ENCODE measurements at places on chromosomes 6 and 20.
A peak's percentile ranks its signal among the peaks of the same experiment; 100 is the strongest.

DNA sequence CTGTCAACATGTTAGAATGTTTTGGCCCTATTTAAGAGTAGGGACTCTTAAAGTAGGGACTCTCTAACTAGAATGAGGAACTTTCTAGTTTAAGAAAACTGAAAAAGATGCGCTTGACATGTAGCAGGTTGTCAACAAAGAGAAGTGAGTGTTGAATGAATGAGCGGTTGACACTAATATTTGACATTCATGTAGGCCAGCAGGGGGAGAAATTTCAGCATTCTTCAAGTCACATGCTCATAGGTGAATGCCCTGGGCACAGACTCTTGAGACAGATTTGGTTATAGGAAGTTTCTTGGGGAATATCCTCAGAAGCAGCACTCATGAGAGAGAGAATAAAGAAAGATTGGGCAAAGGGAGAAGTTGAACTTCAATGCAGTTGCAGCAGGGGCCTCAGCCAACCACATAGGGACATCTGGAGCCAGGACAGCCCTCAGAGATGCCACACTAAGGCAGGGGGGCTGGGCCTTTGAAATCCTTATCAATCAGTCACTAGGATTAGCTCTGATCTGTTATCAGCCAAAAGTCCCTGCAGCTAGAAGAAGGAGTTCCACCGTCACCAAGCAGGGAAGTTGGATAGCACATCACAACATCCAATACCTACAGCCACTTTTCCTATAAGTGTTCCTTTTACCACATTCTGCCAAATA lies 145.1 kb upstream of the FKBP1C start:
- peak; percentile 11 for DNase-seq

- DNase-seq: peak; percentile 89
Observed at GRCh38 chr6:26520237-26520849, 17.8 kb upstream of the HMGN4 start.

DNA sequence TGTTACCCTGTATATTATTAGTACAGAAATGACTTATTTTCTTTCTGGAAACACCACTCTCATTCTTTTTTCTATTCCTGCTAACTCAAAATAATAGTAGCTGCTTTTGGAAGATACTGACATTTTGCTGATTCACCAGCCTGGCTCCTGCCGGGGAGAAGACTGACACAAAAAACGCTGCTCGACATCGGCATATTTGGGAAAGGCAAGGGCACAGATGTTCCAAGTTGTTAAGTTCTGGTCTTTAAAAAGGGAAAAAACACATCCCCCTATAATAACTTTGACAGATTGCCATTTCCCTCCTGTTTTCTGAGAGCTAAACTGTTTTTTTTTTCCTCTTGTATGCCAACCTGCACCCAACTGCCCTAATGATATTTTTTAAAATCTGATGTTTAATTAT lies 55.4 kb downstream of the CTNNBL1 start:
- no peak for DNase-seq

DNA sequence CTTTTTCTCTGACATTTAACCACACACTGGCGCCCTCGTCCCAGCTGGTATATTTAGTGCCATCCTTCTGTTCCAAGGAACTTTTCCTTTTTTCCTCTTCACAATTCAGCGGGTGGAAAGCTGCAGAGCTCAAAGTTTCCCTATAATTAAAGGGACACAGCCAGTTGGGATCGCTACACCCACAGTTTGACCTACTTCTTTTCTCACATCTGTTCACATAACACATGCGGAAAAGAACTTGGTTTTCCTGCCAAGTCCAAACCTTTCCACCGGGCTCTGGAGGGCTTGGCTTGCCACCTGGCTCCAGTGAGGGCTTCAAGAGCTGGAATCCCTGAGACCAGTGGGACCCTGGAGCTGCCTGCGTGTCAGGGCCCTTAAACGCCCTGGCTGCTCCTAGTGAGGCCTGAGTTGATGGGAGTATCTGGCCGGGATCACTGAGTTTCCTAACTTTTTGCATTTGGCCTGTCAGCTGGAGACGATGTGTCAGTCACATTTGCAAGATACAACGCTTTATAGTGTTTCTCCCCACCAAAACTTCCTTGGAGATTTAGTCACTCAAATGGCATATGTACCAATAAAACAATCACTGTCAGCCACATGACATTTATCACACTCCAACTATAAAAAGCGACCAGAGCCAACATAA lies 176.0 kb downstream of the SASH1 start:
- DNase-seq: no peak

GRCh38 chr20:1346315-1346969 lies 17.5 kb upstream of the SDCBP2 start:
- DNase-seq: no peak

- no peak for DNase-seq
Observed at GRCh38 chr6:29708432-29709179, 14.6 kb upstream of the HLA-F start.

DNA sequence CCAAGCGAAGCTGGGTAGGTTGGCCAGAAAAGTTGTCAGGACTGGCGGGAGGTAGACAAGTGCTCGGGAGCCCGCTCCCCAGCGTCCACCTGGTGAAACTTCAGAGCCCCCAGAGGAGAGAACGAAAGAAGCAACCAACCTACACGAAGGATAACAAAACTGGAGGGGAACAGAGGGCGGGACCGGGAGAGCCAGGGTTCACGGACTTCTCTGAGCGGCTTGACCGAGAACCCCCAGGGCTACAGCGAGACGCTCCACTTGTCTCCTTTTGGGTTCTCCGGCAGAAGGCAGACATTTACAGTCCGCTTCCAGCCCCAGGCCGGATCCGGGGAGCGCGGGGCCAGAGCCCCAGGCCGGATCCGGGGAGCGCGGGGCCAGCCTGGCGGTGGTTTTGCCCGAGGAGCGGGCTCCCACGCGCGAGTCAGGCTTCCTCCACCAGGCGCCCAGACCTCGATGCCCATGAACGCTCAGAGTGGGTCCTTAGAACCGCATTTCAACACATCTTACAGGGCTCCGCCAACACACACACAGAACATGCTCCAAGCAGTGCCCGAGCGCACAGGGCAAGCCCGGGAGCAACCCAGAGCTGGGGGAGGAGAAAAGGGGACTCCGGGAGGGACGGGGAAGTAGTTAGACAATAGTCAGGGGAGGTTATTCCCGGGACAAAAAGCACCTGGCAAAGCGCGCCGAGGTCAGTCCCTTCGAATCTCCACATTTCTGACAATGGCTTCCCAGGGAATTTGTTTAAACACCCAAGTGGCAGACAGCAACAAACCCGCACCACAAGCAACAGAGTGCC lies 1.1 kb downstream of the PTPRK start:
- DNase-seq: peak; percentile 65

DNA sequence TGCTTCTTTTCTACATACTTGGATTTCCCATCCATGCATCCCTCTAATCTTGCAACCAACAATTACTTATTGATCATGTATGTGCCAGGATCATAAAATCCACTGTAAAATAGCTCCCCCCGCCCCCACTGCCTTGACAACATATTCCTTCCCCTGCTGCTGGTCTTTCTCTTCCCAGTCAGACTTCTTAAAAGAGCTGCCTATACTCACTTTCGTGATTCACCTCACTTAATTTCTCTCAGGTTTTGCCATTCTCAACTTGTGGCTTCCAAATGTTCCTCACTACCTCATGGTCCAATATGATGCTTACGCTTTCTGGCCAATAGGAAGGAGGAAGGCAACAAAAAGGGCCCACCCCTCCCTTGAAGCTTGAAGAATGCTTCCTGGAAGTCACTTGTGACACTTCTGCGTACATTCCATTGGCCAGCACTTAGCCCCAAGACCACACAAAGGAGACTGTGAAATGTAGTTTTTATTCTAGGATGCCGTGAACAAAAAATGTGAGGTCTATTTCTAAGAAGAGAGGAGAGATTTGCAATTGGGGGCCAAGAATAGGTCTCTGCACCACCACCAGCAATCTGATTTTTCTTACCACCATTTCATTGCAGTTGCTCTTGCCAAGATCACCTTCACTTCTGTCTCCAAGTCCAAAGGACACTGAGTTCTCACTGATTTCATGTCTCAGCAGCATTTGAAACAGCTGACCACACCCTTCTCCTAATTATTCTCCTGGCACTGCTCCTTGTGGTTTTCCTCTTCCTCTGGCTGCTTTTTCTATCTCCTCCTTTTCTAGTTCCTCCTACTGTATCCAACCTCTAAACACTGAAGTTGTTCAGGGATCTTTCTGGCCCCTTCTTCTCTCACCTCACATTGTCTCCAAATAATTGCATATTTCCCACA lies 30.8 kb downstream of the CD164 start:
- DNase-seq: no peak

- no peak for DNase-seq
Observed at GRCh38 chr20:30288346-30288745, 969.1 kb upstream of the DEFB115 start.

GRCh38 chr6:133466680-133467079 lies 225.5 kb downstream of the EYA4 start:
- no peak for DNase-seq

DNA sequence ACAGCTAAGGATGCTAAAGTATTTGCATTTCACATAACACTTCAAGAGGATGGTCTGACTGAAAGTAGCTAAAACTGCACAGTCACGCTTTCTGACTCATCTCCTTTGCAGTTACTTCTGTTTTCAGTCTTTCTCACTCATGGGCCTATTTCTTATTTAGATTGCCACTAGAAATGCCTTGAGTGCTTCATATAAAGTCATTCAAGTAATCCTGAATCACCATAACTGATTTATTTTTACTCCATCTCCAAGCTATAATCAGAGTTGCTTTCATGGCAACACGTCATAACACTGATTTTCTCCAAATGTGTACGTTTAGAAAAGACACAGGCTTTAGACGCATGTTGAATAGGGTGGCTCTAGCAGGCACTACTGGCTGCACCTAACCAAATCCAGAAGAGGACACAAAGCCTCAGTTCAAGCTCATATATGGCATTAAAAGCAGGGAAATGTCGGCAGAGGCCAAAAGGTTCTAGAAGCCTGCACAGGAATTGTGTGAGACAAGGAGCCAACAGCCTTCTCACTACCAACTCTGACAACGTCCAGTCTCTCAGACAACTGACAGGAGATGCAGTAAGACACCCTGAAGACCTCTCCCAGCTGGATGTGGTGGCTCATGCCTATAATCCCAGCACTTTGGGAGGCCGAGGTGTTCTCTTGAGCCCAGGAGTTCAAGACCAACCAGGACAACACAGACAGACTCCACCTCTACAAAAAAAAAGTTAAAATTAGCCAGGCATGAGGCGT lies 64.1 kb upstream of the BEND6 start:
- DNase-seq: no peak

- no peak for DNase-seq
Observed at GRCh38 chr20:53021934-53022333, 49.8 kb downstream of the TSHZ2 start.

DNA sequence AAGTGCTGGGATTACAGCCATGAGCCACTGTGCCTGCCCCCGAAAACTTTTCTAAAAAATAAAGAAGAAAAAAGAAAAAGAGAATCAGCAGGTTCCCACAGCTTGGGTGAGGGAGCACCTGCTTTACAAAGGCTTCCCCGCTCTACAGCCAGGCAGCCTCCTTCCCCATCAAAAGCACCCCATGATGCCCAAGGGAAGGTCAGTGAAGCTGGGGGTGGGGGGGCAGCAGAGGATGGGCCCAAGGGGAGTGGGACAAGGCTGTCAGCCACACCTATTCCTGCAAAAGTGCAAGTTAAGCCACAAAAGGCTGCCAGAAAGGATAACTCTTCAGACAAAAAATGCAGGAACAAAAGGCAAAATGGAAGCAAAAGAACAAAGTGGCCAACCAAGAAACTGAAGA lies 72.5 kb downstream of the FAM50B start:
- no peak for DNase-seq

- DNase-seq: peak; percentile 44
Observed at GRCh38 chr6:134145786-134146185, 93.4 kb upstream of the SLC2A12 start.

- no peak for DNase-seq
Observed at GRCh38 chr6:156741287-156742073, 35.7 kb upstream of the ARID1B start.

Data from WERI-Rb-1 (cell line).